NCI-H1092 (cell line): ENCODE measurements at places on chromosomes 11 and 22.

- no peak for DNase-seq
Observed at GRCh38 chr22:40511604-40512003, 124.9 kb downstream of the MRTFA start.

- no peak for DNase-seq
Observed at GRCh38 chr22:41598891-41599635, 9.4 kb upstream of the PMM1 start.

DNA sequence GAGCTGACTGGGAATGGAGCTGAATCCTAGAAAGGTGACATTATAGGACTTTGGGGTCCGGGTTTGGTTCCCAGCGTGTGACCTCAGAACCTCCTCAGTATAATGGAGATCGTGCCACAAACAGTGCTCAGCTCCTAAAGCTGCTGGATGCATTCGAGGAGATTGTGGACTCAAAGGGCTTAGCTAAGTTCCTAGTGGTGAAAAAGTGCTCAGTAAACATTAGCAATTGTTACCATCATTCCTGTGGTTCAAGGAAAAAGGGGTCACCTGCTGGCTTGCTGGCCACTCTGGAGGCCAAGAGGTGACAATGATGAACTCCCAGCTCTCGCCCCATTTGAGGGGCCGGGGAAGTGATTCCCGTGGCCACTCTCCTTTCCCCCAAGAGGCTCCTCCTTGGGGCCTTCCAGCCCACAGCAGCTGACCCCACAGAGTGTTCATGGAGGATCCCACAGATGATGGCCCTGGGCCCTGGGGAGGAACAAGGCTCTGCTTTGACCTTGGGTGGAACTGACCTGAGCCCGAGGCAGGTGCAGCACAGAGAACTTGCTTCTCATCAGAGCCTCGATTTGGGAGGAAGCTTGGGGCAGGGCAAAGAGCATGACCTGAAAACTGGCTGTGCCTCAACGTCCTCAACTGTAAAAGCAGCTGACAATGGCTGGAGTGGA lies 40.1 kb downstream of the TRIM29 start:
- DNase-seq, result no peak

GRCh38 chr11:534396-535209 lies 773 bp downstream of the HRAS start:
- DNase-seq, result no peak

- DNase-seq, result no peak
Observed at GRCh38 chr11:131146827-131147490, 223.5 kb upstream of the NTM start.

GRCh38 chr22:41070665-41071331 lies 21.6 kb upstream of the EP300 start:
- DNase-seq, result no peak

DNA sequence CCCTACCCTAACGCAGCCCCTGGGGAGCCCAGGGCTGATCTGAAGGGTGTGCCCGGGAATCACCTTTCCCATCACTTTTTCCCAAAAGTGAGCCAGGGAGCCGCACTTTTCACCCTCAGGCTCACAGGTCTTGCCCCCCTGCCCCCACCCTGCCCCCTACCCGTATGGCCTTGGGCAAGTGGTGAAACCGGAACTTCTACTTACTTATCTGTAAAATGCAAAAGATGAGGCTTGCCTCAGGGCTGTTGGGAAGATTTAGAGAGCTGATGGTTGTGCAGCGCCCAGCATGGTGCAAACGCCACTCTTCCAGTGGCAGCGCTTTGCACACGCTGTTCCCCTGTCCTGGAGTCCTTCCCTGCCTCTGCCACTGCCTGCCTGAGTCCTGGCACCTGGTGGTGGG lies 8.0 kb downstream of the SYT12 start:
- no peak for DNase-seq

DNA sequence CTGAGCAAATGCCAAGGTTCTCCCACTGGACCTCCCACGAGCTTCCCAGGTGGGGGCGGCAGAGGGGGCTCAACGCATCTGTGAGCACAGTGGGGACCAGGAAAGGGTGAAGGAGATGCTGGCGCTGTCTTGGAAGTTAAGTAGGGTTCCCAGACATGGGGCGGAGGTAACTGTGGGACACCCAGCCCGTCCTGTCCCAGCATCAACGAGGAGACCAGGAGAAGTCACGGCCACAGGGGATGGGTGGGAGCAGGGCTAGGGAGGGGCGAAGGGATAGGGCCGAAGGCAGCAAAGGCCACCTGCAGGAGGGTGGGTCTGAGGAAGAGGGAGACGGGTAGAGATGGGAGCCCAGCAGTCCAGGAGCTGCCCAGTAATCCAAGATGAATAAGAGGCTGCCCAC lies 70.4 kb downstream of the PHF21B start:
- no peak for DNase-seq

GRCh38 chr11:43576320-43576802 lies 104.2 kb upstream of the HSD17B12 start:
- DNase-seq, result no peak

GRCh38 chr11:7261578-7261977 lies 9.9 kb downstream of the SYT9 start:
- no peak for DNase-seq

GRCh38 chr11:10529279-10529678 lies 11.7 kb downstream of the RNF141 start:
- DNase-seq, result no peak

- DNase-seq, result no peak
Observed at GRCh38 chr22:32904044-32904443, 102.5 kb downstream of the TIMP3 start.

GRCh38 chr11:44029977-44030911 lies 17.5 kb upstream of the ACCSL start:
- no peak for DNase-seq

GRCh38 chr11:109507331-109507730 lies 85.3 kb downstream of the C11orf87 start:
- DNase-seq, result no peak

DNA sequence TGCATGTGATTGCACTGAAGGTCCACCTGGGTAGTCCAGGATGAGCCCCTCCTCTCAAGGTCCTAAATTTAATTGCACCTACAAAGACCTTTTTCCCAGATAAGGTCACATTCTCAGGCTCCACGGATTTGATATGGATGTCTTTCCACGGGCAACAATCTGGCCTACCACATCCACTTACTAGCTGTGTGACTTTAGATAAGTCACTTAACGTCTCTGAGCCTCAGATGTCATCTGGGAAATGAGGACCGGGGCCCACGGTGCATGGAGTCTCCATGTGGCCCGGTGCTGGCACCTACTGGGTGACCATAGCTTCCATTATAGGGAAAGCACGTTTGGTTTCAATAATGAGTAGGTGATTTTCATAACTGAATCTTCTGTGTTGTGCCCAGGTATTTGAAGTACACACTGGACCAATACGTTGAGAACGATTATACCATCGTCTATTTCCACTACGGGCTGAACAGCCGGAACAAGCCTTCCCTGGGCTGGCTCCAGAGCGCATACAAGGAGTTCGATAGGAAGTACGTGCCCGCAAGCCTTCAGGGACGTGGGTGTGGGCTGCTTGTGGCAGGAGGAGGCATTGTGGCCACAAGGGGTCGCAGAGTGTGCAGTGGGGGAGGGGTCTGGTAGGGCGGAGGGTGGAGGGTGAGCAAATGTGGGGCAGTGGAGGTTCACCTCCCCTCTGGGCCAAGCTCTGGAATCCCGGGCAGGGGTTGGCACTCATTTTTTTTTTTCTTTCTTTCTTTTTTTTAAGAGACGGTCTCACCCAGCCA lies 55.7 kb downstream of the ARHGAP8 start:
- no peak for DNase-seq

GRCh38 chr11:46332568-46333393 lies 14.5 kb upstream of the DGKZ start:
- DNase-seq, result no peak

GRCh38 chr11:40797981-40798380 lies 661.5 kb downstream of the LRRC4C start:
- DNase-seq, result no peak

DNA sequence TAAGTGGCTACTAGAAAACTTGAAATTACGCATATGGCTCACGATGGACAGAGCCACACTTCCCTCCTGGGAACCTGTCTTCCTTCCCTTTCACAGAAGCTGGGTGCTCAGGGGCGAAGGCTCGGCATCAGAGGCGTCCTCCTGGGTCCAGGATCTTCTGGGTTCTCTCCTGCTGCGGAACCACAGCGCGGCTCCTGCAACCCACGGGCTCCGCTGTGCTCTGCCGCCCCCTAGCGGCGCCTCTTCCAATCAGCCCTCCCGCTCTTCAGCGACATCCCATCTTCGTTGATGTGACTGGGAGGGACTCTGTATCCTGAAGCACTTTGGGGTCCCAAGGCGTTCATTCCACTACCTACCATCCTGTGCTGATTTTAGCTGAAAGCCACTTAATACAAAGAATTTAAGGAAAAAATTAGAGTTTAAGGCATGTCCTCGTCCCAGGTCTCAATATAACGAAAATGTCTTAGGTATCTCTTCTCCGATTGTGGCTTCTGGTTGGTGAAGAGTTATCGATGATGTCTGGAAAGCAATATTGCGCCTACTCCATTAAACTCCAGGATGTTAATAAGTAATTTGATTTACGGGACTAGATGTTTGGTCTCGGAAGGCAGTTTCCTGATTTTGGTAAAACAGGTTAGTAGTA lies 14.8 kb upstream of the RPS3 start:
- peak; percentile 71 for DNase-seq

GRCh38 chr22:18031695-18032454 lies 7.5 kb upstream of the MICAL3 start:
- DNase-seq, result no peak

GRCh38 chr11:122108192-122108799 lies 7.7 kb downstream of the BLID start:
- peak; percentile 61 for DNase-seq

DNA sequence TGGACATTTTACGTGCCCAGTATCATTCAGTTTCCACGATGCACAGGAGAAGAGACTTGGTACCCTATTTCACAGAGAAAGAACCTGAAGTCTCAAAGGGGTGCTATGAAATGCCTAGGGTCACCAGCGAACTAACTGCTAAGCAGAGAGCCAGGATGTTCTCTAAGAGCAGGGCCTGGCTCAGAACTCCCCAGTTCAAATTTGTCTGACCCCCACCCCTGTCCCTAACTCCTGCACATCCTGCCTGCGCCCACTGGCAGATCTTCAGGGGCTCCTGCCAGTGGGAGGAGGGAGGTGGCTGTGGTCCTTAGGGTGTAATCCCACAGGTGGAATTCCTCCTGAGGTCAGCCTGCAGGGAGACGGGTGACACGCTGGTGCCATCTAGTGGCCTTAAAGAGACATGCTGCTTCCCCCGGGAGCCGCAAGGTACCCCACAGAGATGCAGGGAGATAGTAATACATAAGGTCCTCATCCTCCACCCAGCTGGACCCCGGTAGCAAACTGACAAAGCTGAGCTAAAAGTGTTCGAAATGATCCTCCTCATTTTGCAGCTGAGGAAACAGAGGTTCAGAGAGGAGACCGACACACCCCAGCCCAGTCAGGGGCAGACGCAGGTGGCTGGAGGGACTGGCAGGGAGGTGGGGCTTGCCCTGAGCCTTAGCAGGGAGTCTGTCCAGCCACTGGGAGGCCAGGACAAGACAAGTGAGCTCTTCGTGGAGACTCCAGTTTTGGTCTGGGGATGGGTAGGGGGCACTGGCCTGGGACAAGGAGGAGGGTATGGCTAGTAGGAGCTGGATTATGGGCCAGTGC lies 34.1 kb downstream of the MB start:
- peak; percentile 33 for DNase-seq

GRCh38 chr11:59200423-59200746 lies 12.3 kb downstream of the MPEG1 start:
- DNase-seq, result no peak

- DNase-seq, result no peak
Observed at GRCh38 chr11:2570841-2571597, 126.2 kb downstream of the KCNQ1 start.

GRCh38 chr11:102331341-102331740 lies 14.1 kb downstream of the BIRC3 start:
- DNase-seq, result no peak

DNA sequence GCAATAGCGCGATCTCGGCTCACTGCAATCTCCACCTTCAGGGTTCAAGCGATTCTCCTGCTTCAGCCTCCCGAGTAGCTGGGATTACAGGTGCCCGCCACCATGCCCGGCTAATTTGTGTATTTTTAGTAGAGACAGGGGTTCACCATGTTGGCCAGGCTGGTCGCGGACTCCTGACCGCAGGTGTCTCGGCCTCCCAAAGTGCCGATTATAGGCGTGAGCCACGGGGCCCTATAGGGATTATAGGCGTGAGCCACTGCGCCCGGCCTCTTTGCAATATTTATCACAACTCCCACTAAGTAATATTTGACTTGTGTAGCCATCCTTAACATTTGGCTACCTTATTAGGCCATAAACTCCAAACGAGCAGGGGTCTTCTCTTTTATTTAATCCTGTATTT lies 879 bp upstream of the CUL5 start:
- DNase-seq, result no peak

GRCh38 chr11:115267871-115268270 lies 236.3 kb downstream of the CADM1 start:
- DNase-seq, result no peak

DNA sequence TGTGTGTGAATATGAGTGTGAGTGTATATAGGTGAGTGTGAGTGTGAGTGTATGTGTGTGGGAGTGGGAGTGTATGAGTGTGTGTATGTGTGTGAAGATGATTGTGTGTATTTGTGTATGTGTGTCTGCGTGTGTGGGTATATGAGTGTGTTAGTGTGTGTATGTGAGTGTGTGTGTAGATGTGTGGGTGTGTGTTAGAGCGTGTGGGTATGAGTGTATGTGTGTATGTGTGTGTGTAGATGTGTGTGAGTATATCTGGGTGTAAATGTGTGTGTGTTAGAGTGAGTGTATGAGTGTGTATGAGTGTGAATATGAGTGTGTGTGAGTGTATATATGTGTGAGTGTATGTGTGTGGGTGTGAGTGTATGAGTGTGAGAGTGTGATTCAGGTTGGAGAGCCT lies 11.1 kb upstream of the LRRC10B start:
- no peak for DNase-seq

DNA sequence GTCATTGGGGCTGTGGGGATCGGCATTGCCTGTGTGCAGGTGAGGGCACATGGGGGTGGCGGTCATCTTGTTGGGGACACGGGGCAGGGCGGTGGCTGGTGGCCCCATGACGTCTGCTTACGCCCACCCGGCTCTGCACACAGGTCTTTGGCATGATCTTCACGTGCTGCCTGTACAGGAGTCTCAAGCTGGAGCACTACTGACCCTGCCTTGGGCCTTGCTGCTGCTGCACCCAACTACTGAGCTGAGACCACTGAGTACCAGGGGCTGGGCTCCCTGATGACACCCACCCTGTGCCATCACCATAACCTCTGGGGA lies 4.4 kb downstream of the POLR2L start:
- DNase-seq, result no peak

- DNase-seq, result no peak
Observed at GRCh38 chr11:37533830-37534229, 935.8 kb upstream of the RAG2 start.

GRCh38 chr11:32432565-32432964 lies 2.8 kb downstream of the WT1 start:
- DNase-seq, result no peak

DNA sequence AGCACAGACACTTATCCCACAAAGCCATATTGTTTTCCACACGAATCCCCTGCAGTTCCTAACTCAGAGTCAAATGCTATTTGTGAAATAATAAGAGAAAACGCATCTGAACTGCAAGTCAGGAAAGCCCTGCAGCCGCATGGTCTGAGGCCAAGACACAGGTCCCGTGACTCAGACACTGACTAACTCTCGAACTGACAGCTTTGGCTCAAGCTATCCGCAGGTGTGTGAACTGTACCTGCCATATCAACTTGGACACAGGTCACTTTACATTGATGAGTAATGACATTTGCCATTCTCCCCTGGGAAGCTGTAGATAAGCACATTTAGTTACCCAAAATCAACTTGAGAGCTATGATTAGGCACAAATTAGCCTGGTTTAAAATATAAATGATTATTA lies 34.9 kb upstream of the NFRKB start:
- DNase-seq, result no peak
